Transverse colon (tissue), 4 donors: ENCODE measurements at places on chromosomes 11 and 22. TPM values are rescaled to one million over a fixed set of nuclear protein-coding genes. Genes with fewer than 3 reads are reported as not detected.

Gene APOL5
- total RNA-seq = not detected

Gene MMP12
- 0.55 TPM for total RNA-seq

Gene POU2AF3
- 6.4 TPM for total RNA-seq

Gene SLC17A6
- not detected for total RNA-seq

Gene MAFF
- total RNA-seq = 20.9 TPM

Gene SHISAL1
- total RNA-seq = 1.9 TPM

- no peak for DNase-seq
- H3K36me3 ChIP-seq = no peaks in the 10 kb centered on the region
- H3K27ac ChIP-seq = no peak overlapping the region
- no peaks in the 10 kb centered on the region for H3K27me3 ChIP-seq
- peaks cover 47% of the 10 kb centered on the region for H3K4me1 ChIP-seq
Observed at GRCh38 chr11:46112961-46113607, 8.2 kb downstream of the PHF21A start.

DNA sequence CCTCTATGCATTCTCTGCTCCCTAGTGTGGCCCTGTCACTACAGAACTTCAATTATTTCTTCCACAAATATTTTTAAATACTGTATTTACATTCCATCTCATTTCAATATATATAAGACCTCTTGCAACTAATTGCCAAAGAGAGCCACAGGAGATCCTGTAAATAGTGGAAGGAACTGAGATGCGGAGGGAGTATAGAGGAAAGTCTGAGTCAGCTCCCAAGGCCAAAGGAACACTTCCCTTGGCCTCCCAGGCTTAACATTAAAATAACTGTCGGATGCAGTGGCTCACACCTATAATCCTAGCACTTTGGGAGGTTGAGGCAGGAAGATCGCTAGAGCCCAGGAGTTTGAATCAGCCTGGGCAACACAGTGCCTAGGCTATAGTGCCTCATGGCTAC lies 31.2 kb downstream of the RBFOX2 start:
- H3K4me3 ChIP-seq = no peak overlapping the region
- no peaks in the 10 kb centered on the region for H3K36me3 ChIP-seq
- no peaks in the 10 kb centered on the region for H3K4me1 ChIP-seq
- H3K27me3 ChIP-seq = no peaks in the 10 kb centered on the region

DNA sequence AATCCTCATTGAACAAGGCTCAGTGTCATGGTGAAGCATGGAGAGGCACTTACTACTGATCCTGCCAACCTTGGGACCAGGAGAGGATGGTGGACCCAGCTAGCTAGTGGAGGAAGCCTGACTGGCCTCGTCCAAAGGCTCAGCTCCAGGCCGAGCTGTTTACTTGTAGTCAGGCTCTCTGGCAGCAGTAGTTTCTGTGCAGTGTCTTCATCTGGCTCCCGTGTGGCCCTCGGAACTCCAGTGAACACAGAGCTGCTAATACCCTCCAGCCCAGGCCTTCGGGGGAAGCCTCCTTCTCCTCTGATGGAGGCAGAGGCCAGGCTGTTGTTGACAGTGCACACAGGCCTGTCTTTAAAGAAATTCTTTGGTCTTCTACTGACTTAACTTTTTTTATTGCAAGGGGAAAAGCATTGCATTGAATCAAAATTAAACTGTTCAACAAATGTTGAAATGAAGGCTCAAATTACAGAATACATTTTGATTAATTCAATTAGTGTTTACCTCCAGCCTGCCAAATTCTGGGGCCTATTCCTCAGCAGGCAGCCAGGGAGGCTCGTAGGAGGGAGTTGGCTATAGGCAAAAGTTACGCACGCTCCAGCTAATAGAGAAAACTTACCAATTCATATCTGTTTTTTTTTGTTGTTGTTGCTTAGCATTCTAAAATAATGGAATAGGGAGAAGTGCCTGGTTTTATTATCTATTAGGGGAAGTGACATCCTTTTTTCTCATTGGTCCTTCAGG lies 18.8 kb downstream of the PPFIBP2 start:
- no peak for DNase-seq
- no peaks in the 10 kb centered on the region for H3K27me3 ChIP-seq
- no peak overlapping the region for H3K4me3 ChIP-seq
- H3K4me1 ChIP-seq = no peaks in the 10 kb centered on the region
- no peaks in the 10 kb centered on the region for H3K36me3 ChIP-seq
- H3K27ac ChIP-seq = no peak overlapping the region

GRCh38 chr22:42635531-42635930 lies 4.9 kb downstream of the ATP5MGL start:
- H3K4me3 ChIP-seq = no peak overlapping the region
- peaks cover 29% of the 10 kb centered on the region for H3K36me3 ChIP-seq
- peak overlapping the region; percentile 77 for H3K27ac ChIP-seq
- peak; percentile 55 for DNase-seq
- no peaks in the 10 kb centered on the region for H3K4me1 ChIP-seq
- H3K27me3 ChIP-seq = no peaks in the 10 kb centered on the region

DNA sequence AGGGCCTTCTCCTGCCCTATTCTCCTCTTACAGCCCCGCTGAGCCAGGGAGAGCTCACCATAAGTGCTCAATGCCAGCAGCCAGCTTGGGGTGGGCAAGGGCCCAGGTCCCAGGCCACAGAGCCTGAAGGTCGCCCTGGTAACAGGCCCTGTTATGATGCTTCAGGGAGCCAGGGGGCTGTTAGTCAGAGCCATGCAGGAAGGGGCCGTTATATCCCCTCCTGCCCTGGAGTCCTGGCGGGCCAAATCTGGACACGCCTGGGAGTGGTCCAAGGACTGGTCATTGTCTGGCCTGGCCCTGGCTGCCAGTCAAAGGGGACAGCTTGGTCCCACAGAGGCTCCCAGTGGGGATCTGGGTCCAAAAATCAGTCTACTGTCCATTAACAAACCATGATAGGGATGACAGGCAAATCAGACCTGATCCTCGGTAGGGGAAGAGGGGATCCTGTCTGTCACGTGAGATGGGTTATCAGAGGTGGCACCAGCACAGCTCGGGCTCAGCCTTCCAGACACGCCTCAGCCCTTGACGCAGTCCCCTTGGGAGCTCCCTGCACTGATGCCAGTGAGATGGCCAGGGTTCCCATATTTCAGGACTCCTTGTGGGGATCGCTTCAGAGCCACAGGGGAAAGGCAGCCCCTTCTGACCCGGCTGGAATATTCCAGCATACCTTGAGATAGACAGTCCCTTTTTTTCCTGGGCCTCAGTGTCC lies 55.9 kb downstream of the LRRC32 start:
- H3K27ac ChIP-seq = no peak overlapping the region
- no peak overlapping the region for H3K4me3 ChIP-seq
- H3K27me3 ChIP-seq = no peaks in the 10 kb centered on the region
- no peaks in the 10 kb centered on the region for H3K4me1 ChIP-seq
- H3K36me3 ChIP-seq = no peaks in the 10 kb centered on the region
- no peak for DNase-seq

DNA sequence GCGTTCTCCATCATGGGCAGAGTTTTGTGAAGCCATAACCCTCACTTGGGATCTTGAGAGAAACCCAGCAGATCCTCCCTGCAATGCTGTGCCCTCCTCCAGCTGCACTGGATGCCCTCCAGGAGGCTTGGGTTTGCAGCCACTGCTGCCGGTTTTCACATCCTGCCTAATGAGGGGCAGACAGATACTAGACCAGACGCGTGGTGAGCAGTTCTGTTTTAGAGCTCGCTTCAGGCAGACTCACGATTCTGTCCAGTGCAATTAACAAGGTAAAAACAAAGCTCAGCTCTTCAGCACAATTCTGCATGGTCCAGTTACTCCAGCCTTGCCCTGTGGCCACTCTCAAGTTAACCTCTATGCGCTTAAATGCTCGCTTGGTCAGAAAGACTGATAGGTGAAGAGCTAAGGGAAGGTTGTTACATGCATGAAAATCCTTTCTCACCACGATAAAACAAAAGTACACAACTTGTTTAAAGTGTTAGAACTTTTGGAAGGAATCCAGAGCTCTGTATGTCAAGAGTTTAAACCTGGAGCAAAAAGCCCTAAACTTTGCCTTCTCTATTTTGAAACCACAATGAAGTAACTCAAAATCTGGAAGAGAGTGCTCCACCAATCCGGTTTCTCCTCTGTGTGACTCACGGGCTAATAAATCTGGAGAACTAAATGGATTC lies 292.3 kb upstream of the FAT3 start:
- H3K4me1 ChIP-seq = peaks cover 4% of the 10 kb centered on the region
- H3K27me3 ChIP-seq = no peaks in the 10 kb centered on the region
- H3K27ac ChIP-seq = no peak overlapping the region
- no peak overlapping the region for H3K4me3 ChIP-seq
- DNase-seq = no peak

GRCh38 chr11:86804951-86805350 lies 4.6 kb downstream of the PRSS23 start:
- H3K4me1 ChIP-seq = peaks cover 9% of the 10 kb centered on the region
- no peak for DNase-seq
- H3K27me3 ChIP-seq = no peaks in the 10 kb centered on the region
- peak overlapping the region; percentile 47 for H3K27ac ChIP-seq
- no peak overlapping the region for H3K4me3 ChIP-seq
- no peaks in the 10 kb centered on the region for H3K36me3 ChIP-seq

DNA sequence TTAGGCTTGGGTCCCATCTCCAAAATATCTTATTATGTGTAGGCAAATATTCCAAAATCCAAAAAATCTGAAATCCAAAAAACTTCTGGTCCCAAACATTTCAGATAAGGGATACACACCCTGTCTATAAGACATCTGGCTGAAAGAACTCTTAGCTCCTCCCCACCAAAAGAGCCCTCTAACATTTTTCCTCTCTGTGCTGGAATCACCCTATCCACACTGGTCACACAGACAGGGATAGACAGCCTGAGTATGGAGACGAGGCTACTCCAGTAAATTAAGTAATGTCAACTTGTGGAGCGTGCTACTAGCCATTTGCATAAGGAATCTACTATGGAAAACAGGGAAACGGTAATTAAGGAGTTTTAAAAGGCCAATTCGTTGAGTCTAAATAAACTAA lies 24.9 kb downstream of the ATP6V1E1 start:
- peaks cover 16% of the 10 kb centered on the region for H3K36me3 ChIP-seq
- no peak overlapping the region for H3K27ac ChIP-seq
- H3K27me3 ChIP-seq = no peaks in the 10 kb centered on the region
- no peak for DNase-seq

- H3K36me3 ChIP-seq = no peaks in the 10 kb centered on the region
- H3K27me3 ChIP-seq = no peaks in the 10 kb centered on the region
- H3K4me3 ChIP-seq = no peak overlapping the region
- no peak for DNase-seq
- H3K4me1 ChIP-seq = no peaks in the 10 kb centered on the region
- no peak overlapping the region for H3K27ac ChIP-seq
Observed at GRCh38 chr11:25298450-25298849, 801.6 kb downstream of the LUZP2 start.

- peak; percentile 83 for DNase-seq
- H3K4me1 ChIP-seq = peaks cover 6% of the 10 kb centered on the region
- H3K27ac ChIP-seq = no peak overlapping the region
- no peak overlapping the region for H3K4me3 ChIP-seq
- H3K27me3 ChIP-seq = peaks cover 10% of the 10 kb centered on the region
Observed at GRCh38 chr11:2196970-2197770, 25.6 kb upstream of the TH start.

DNA sequence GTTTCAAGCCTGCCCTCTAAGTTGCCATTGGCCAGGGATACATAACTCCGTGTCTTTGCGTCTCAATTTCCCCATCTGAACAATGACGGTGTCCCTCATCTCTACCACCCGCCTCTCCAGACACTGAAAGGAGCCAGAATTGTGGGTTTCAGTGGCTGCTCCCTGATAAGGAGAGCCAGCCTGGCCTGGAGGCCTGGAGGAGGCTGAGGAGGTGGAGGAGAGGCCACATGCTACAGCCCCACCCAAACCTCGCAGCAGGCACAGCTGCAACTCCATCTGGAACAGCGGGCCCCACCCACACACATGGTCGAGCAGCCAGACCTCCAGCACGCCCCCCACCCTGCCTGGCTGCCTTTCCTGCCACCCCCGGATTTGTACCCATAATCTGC lies 34.4 kb upstream of the CD82 start:
- H3K27me3 ChIP-seq = peaks cover 12% of the 10 kb centered on the region
- no peak for DNase-seq
- H3K27ac ChIP-seq = no peak overlapping the region
- no peak overlapping the region for H3K4me3 ChIP-seq
- H3K36me3 ChIP-seq = no peaks in the 10 kb centered on the region

DNA sequence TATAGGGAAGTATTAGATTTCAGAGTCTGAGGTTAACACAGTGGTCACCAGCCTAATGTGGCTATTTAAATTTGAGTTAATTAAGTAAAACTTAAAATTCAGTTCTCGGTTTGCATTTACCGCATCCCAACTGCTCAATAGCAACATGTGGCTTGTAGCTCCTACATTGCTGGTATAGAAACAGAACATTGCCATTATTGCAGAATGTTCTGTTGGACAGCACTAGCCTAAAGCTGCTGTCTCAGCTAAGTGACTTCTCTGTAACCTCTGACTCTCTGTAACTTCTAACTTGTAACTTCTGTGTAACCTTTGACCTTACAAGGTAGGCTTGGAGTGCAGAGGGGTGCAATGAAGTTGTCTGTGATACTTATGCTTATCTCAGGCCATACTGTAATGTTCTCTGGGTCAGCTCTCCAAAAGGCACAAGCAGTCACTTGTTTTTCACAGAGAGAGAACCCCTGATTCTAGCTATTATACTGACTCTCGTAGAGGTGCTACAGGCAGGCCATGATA lies 78.7 kb downstream of the ZNRF3 start:
- no peaks in the 10 kb centered on the region for H3K4me1 ChIP-seq
- H3K27me3 ChIP-seq = no peaks in the 10 kb centered on the region

GRCh38 chr11:65352783-65353182 lies 1.8 kb upstream of the TIGD3 start:
- DNase-seq = no peak
- H3K4me3 ChIP-seq = no peak overlapping the region
- H3K4me1 ChIP-seq = peaks cover 25% of the 10 kb centered on the region
- no peaks in the 10 kb centered on the region for H3K36me3 ChIP-seq
- no peak overlapping the region for H3K27ac ChIP-seq
- peaks cover 15% of the 10 kb centered on the region for H3K27me3 ChIP-seq

GRCh38 chr22:22520020-22520656 lies at the start of gene ZNF280A:
Gene ZNF280A (minus strand): TSS chr22:22520270. CDS start chr22:22515630, 4,640 bp downstream.
- no peak for DNase-seq
- peaks cover 17% of the 10 kb centered on the region for H3K27me3 ChIP-seq
- no peak within 1 kb of the TSS for H3K27ac ChIP-seq
- no peaks in the 10 kb centered on the region for H3K36me3 ChIP-seq
- no peak within 1 kb of the TSS for H3K4me3 ChIP-seq
- no peaks in the 10 kb centered on the region for H3K4me1 ChIP-seq

DNA sequence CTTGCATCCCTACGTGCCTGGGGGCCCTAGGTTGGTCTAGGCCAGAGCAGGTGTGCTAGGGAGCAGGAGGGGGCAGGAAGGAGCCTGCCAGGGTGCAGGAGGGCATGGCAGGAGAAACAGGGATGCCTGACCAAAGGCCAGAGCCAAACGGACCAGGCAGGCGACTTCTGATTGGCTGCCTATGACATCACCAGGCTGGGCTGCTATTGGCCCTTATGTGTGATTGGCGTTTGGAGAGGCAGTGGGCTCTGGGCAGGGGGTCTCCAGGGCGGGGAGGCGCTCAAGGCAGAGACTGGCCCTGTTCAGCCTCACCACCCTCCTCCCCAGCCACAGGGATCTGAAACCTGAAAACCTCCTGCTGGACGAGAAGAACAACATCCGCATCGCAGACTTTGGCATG lies 44.4 kb downstream of the MOB2 start:
- no peak overlapping the region for H3K27ac ChIP-seq
- no peaks in the 10 kb centered on the region for H3K36me3 ChIP-seq
- DNase-seq = no peak
- H3K27me3 ChIP-seq = peaks cover 41% of the 10 kb centered on the region
- no peak overlapping the region for H3K4me3 ChIP-seq
